ENCODE measurements at places on chromosomes 7 and 10.

DNA sequence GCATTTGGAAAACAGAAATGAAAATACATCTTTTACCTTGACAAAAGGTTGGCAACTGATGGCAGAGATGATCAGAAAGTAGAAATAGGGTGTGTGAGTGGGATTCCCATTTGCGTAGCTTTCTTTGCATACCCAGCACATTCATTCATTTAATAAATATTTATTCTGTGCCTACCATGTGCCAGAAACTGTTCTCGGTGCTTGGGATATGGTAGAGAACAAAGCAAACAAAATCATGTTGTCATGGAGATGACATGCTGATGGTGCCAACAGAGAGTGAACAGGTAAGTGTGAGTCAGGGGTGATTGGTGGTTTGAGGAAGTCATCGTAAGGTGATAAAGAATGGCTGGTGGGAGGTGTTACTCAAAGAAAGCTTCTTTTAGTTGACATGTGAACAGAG is 45.4 kb downstream of the CACNB2 start:
- DNase-seq, result no peak

- no peak for DNase-seq
Measured at GRCh38 chr7:121244120-121244870, 84.5 kb upstream of the WNT16 start.

DNA sequence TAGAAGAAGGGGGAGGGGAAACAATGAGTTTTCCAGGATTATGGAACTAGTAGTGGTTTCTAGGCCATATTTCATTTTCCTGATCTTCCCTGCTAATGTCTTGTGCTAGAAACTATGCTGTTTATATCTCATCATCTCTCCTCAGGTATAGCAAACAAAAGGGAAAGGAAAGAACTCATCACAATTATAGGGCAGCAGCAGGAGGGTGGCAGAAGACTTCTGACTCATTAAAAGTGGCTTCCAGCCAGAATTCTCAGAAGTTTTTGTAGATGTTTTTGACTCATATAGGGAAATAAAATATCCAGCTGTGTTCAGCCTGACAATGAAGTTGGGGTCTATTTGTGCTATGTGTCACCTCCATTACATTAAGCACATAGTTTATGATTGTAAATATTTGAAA is 6.5 kb downstream of the AHR start:
- no peak for DNase-seq

DNA sequence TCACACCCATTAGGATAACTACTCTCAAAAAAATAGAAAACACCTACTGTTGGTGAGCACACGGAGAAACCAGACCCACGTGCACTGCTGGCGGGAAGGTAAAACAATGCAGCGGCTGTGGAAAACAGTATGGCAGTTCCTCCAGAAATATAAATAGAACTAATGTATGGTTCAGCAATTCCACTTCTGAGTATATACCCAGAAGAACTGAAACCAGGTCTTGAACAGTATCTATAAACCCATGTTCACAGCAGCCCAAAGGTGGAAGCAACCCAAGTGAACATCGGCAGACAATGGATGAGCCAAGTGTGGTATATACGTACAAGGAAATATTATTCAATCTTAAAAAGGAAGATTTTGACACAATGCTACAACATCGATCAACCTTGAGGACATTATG is 164.7 kb downstream of the ZMYND11 start:
- no peak for DNase-seq

- no peak for DNase-seq
Measured at GRCh38 chr10:35352512-35352911, 16.2 kb downstream of the CCNY start.

DNA sequence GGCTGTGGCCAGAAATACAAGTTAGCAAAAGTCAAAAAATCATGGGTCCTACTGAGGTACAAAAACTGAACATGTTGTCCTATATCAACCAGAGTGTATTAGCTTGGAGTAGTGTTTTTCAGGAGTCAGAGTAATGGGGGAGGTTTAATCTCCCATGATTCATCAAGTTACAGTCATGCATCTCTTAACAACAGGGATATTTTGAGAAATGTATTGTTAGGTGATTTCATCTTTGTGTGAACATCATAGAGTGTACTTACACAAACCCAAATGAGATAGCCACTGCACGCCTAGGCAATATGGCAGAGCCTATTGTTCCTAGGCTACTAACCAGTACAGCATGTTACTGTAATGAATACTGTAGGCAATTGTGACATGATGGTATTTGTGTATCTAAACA is 14.9 kb upstream of the TES start:
- no peak for DNase-seq

All from stimulated activated CD4-positive, alpha-beta T cell treated with anti-CD3 and anti-CD28 coated beads, Interleukin-15, amount 100 ng/mL, for 1 hour (primary cell).